ENCODE measurements at places on chromosomes 4 and X.

DNA sequence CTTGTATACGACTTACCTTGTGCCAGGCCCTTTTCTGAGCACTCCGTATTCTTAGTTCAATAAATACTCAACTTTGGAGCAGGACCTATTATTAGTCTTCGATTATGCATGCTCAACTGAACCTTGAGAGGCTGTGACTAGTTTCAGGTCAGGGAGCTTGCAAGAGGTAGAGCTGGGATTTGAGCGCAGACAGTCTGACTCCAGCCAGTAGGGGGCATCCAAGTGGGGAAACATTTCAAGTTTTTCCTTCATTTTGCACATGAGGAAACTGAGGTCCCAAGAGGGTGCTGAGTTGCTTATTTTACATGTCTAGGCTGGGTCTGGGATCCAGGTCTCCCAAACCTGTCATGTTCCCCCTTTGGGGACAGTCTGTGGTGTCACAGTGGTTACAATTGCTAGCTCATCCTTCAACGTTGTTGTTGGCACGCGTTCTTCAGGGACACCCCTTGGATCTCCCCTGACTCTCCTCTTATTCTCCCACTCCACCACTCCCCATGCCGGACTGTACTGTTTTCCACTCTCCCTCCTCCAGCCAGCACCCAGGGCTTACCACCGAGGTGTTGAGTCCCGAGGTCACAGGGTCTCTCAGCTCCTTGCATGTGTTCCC, 6.7 kb upstream of the PRICKLE3 start:
- peak; percentile 31 for DNase-seq

- DNase-seq = no peak
Observed at GRCh38 chr4:136831553-136831952, 700.7 kb downstream of the PCDH18 start.

DNA sequence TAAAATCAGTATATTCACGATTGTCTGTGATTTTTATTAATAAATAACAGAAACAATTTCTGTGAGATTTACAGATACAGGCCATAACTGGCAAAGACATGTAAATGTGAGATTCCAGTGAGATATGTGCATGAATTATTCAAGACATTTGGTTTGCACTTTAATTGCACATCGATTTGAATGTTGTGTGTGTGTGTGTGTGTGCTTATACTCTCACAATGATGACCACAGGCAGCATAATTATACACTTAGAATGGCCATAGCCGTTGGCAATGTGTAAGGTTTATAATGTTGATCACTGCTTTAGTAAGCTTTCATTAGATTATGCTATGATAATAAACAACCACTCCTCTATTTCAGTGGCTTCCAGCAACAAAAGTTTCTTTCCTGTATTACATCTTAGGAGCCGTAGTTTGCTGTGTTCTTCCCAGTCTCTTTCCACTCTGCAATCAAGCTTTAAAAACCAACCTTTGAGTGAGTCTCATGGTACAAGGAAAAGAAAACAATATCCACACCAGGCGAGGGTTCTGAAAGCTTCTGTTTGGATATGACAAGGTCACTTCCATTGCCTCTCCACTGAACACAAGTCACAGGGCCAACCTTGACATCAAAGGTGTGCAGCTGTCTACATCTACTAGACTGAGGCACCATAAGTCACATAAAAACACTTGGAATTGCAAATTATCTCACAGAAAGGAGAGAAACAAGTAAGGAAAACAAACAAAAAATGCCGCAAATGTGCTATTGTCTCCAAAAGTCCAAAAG, 897.7 kb downstream of the RAB28 start:
- DNase-seq = no peak

GRCh38 chr4:105808750-105809041, 86.6 kb upstream of the NPNT start:
- peak; percentile 60 for DNase-seq

GRCh38 chrX:40022421-40022820, 75.3 kb downstream of the BCOR start:
- no peak for DNase-seq

DNA sequence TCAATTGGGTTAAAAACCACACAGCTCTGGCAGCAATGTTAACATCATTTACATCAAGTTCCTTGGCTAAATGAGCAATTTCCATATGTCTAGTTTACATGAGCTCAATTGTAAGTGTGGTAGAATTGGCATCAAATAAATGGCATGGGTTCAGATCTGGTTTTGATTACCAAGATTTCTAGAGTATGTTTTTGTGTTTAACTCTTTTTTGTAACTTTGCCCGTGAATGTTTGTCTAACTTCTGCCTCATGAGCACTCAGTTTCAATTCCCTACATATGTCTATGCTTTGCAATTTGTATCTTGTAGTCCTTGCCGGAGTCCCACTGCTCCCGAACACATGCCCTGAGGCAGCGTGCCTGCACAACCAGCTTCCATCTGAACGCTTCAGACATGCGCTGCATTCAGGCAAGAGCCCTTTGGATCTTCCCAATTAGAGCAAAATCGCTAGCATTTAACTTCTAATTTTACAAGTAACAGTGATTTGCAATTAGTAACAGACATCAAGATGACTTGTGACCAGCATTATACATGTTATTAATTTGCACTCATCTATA, 644.4 kb downstream of the TRIML1 start:
- peak; percentile 5 for DNase-seq

- peak; percentile 27 for DNase-seq
Observed at GRCh38 chr4:173449380-173449717, 50.4 kb upstream of the SCRG1 start.

- DNase-seq = no peak
Observed at GRCh38 chr4:15936495-15936894, 2.0 kb downstream of the FGFBP1 start.

GRCh38 chr4:41839916-41840854, 91.7 kb upstream of the PHOX2B start:
- DNase-seq = no peak

- DNase-seq = no peak
Observed at GRCh38 chrX:43743100-43743822, 87.2 kb downstream of the MAOA start.

- DNase-seq = peak; percentile 53
Observed at GRCh38 chr4:61772126-61772525, 572.0 kb downstream of the ADGRL3 start.

DNA sequence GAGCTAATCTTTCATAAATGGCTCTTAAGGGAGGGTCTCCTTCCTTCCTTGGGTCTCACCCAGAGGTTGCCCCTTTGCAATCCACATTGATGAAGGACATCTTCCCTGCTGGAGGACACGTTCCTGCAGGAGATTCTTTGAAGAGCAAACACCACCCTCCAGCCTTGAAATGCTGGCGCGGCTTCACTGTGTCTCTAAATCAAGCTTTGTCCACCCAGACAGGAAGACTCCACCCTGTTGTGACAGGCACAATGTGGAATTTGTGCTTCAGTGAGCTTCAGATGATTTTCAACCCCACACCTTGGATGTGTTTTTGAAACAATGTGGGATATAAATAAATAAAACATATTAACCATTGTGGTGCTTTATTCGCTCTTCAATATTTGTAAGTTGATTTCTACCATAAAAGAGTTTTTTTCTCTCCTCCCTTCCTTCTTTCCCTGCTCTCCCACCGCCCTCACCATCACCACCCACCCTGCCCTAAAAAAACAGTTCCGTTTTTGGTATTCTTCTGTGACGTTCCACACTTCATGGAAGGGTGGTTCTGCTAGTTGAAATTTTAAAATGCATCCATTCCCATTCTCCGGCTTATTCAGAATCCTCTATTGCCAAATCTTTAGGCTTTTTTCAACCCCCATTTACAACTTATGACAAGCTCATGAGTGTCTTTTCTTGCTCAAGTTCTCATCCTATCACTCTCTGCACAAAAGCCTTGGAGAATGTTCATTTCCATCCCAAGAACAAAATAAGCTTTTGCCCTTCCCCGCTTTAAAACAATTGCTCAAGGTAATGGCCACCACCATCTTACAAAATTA, 264.3 kb downstream of the RAPGEF2 start:
- DNase-seq = no peak

DNA sequence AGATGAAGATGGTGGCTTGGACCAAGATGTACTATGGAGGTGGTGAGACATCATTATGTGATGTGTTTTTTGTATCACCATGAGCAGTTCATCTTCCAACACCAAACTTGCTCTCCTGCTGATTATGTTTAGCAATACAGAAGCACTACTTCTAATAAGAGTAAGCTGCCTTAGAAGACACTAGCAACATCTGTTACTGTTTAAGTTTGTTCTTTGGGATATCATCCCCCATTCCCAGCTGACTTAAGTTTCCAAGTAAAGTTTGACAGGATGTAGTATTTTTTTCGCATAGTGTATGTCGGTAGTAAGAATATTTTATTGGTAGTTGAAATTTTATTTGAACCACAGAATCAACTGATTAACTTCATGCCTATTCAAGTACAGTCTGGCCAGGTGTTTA, 123.5 kb upstream of the BMPR1B start:
- no peak for DNase-seq

GRCh38 chrX:68686097-68686977, 38.9 kb downstream of the STARD8 start:
- peak; percentile 56 for DNase-seq
